K562 (cell line): ENCODE measurements at places on chromosomes 12 and 14. TPM values are rescaled to one million over a fixed set of nuclear protein-coding genes. Genes with fewer than 3 reads are reported as not detected.

GRCh38 chr14:78902010-78902623, 731.9 kb downstream of the NRXN3 start:
- DNase-seq, result no peak

DNA sequence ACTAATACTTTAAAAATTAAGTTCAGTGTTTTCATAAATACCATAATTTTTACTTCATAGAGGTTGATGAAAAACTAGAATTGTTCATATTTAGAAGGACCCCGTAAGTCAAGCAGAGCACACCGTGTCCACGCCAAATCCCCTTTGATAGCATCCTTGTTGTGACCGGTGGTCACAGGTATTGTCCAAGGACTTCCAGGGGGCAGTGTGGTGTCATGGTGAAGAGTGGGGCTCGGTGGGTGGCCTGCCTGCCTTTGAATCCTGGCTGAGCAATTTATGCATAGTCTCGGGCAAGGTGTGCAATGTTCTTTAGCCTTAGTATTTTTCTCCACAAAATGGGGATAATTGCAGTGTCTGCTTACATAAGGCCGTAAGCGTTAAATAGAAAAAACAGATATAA, 169.9 kb downstream of the KTN1 start:
- DNase-seq, result no peak

Gene GUCY2C
- total RNA-seq, result not detected in 2 replicates

- no peak for DNase-seq
These were observed 26.6 kb upstream of the NRDE2 start for GRCh38 chr14:90358359-90358758.

Gene TMPRSS12
- total RNA-seq, result not detected in 2 replicates

DNA sequence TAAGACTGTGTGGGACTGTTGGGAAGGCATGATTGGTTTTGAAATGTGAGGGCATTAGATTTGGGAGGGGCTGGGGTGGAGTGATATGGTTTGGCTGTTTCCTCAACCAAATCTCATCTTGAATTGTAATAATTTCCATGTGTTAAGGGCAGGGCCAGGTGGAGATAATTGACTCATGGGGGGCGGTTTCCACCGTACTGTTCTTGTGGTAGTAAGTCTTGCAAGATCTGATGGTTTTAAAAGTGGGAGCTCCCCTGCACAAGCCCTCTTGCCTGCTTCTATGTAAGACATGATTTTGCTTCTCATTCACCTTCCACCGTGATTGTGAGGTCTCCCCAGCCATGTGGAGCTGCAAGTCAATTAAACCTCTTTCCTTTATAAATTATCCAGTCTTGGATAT, 76.6 kb upstream of the PPFIA2 start:
- DNase-seq, result no peak

GRCh38 chr14:70014406-70015095, 135.3 kb downstream of the SMOC1 start:
- DNase-seq, result no peak

- DNase-seq, result peak; percentile 56
These were observed at the start of gene KCNJ8 for GRCh38 chr12:21774358-21775132. KCNJ8 (minus strand) TSS chr12:21774706; CDS start chr12:21773616, 1,090 bp downstream.

Gene SLC10A1
- total RNA-seq, result not detected in 2 replicates

DNA sequence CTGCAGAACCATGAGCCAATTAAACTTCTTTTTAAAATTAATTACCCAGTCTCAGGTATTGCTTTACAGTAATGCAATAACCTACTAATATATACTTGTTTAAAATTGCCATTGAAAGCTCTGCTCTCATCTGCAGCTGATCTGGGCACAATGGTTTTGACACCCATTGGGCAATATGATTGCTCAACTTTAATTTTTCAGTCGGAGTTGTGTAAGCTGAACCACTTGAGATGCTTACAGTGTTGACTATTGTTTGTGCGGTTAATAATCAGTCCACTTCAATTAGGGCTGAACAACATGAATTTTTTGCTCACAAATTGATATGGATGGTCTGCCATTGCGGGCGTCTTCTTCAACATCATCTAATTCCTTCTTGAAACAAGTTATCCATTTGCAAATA, 18.0 kb upstream of the OR4K5 start:
- no peak for DNase-seq

GRCh38 chr12:57368349-57369095, 62.3 kb downstream of the R3HDM2 start:
- DNase-seq, result peak; percentile 11

DNA sequence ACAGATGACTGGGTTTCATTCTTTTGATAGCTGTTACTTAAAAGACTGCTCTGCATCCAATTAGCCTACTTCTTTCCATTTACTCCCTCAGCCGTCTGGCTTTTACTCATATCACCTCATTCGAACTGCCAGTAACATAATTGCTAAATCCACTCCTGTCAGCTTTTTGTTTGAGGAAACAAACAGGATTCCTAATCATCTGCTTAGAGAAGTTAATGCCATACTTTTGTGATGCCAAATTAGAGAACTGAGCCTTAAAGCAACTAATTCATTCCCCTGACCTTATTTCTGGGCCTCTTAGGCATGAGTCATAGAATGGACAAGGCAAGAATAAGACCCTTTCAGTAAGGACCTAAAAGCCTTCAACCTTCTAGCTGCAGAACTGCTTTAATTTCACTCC, 2.9 kb downstream of the OXA1L start:
- no peak for DNase-seq

- no peak for DNase-seq
These were observed 39.0 kb downstream of the MNAT1 start for GRCh38 chr14:60773558-60773957.

- DNase-seq, result no peak
These were observed 121.8 kb upstream of the PLXNC1 start for GRCh38 chr12:94026596-94026995.

DNA sequence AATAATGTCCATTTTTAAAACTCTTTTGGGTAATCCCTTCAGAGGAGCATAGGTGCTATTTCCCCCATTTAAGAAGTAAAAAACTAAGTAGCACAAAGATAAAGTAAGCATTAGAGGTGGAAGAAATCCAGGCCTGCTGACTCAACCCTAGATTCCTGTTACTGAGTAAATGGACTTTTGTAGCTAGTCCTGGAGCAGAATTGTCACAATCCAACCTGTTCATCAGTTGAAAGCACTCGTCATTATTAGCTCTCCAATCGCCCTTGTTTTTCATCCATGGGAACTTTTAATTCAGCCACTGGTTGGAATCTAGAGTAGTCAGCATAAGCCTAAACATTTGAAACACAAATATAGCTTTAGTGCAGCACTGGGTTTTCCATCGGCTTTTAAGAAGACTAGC, 139.5 kb upstream of the AMIGO2 start:
- no peak for DNase-seq

- no peak for DNase-seq
These were observed 243.6 kb downstream of the KIF21A start for GRCh38 chr12:39199351-39199750.

DNA sequence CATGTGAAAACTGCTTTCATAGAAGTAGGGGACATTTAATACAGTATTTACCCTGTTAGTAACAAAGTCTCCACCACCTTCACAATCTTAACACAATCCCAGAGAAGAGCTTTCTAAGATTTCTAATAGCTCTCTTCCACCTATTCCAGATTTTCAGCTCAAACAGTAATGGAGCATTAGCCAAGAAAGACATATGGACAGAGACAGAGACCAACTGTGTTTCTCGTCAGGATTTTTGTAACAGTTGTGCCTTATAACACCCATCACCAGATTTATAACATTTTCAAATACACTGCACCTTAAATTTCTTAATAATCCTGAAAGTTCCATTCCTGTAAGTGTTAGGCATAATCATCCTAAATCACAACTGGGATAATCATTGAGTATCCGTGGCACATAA, 321.2 kb upstream of the TMTC1 start:
- DNase-seq, result no peak

GRCh38 chr12:53869500-53869899, 69.1 kb upstream of the HOXC13 start:
- no peak for DNase-seq

- no peak for DNase-seq
These were observed 779.9 kb upstream of the TMEM132C start for GRCh38 chr12:127487031-127487430.

DNA sequence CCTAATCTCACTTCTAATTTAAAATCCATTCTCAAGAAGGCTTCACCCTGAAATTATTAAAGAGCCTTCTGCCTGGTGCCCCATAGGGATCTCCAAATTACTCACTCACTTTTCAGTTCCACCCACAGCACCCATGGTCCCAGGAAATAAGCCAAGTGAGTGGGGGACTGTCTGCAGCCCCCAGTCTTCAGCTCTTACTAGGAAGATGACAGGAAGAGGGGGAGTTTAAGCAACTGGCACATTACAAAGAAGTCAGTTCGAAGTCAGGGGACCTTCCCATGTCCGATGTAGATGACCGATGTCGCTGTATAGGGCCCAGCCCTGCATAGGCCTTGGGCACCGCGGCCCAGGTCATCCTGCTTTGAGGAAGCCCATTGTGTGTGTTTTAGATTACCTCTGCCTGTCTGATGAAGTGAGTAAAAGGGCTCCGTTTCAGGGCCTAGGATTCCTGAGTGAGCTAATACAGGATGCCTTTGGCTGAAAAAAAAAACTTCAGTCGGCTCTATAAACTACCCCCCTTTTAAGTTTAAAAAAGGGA, 1.9 kb downstream of the ACTN1 start:
- no peak for DNase-seq

Gene MANSC1
- total RNA-seq, result 4.9 and 5.7 TPM in 2 replicates

DNA sequence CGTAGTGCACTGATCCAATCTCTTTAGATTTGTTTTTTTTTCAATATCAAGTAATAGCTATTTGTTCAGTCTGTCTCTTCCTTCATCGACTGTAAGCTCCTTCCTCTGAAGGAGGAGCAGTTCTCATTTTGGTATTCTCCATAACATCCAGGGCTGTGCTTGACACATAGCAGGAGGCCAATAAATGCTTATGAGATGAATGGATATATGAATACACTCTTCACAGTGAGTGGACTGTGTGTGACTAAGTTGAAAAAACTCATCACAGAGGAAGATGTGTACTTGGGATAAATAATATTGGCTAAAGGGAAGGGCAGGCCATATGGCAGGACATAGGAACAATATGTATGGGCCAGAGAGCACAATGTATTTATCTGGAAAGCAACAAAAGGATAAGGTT, 205.3 kb upstream of the PRICKLE1 start:
- no peak for DNase-seq

Gene SYT1
- total RNA-seq, result not detected in 2 replicates

- DNase-seq, result no peak
These were observed 506.2 kb upstream of the TBX3 start for GRCh38 chr12:115190010-115190770.

DNA sequence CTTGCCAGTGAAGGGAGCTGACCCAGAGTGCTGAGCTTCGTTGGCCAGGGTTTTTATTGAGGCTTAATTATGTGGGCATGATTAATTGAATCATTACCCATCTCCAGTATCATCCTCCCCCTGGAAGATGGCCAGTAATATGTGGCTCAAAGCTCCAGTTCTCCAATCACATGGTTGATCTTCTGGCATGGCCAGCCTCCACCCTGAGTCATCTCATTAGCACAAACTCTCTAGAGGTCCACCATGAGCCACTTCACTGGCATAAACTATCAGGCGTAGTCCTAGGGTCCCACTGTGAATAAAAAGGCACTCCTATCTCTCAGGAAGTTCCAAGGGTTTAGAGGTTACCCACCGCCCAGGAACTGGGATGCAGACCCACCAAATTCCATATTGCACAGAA, 135.0 kb downstream of the ANO6 start:
- DNase-seq, result no peak

Gene PMEL
- total RNA-seq, result 0.96 and 0.98 TPM in 2 replicates

GRCh38 chr12:69348162-69348938, at the start of gene LYZ:
LYZ (plus strand) TSS chr12:69348381; CDS start chr12:69348409, 28 bp downstream.
- DNase-seq, result no peak

Gene ZFC3H1
- 30.4 and 35.8 TPM in 2 replicates for total RNA-seq

Gene ADGRD1
- total RNA-seq, result 11.7 and 12.8 TPM in 2 replicates

Gene TAS2R42
- total RNA-seq, result not detected in 2 replicates

- DNase-seq, result peak; percentile 34
These were observed 75.5 kb upstream of the DCD start for GRCh38 chr12:54723379-54724256.

Gene PPP2R5E
- 30.3 and 30.8 TPM in 2 replicates for total RNA-seq

DNA sequence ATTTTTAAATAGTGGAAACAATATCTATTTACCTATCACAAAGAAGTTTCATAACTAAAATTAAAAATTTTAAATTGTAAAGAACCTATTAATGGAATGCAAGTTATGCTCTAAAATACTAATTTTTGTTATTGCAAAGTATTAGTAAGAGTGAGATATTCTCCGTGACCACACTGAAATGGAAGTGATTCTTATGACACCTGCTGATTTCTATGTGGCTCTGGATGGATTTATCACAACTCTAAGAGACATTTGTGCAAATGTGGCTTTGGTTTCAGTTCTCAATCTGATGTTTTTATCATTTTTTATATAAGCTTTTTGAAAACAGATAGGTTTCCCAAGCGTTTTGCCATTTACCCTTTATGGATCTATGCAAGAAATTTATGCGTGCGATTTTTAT, 497.8 kb downstream of the NAV3 start:
- no peak for DNase-seq

Gene CNTN1
- 0.16 TPM in 1 of 2 replicates, not detected in the other for total RNA-seq

Gene APOF
- 0.09 TPM in 1 of 2 replicates, not detected in the other for total RNA-seq

GRCh38 chr12:120851944-120852343, 52.2 kb downstream of the SPPL3 start:
- no peak for DNase-seq
